ENCODE measurements at places on chromosomes 16 and 17.

DNA sequence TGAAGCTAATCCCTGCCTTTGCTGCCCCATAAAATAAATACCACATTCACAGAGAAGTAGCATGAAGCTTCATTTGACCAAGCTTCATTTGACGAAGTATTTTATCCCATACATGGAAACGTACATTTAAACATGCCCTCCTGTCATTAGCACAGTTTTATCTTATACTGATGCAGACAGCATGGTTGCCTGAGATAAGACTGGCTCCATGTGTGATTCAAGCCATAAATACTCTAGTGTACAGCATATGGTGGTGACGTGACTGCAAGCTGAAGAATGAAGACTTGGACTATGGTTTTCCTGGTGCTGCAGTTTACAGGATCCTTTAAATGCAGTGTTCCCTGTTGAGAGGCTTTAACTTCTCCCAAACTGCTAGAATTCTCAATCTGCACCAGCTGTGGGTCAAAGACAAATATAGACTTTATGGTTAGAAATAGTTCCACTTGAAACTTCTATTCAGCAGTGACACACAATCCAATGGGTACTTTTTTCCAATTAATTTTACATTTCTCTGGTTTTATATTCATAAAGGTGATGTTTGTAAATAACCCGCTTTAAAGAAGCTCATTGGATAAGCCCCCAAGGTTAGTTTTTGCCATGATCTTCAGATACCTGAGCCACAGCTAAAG, 64.9 kb downstream of the CYB561 start:
- no peak for DNase-seq

GRCh38 chr16:11672206-11673090, 4.2 kb downstream of the SNN start:
- no peak for DNase-seq

DNA sequence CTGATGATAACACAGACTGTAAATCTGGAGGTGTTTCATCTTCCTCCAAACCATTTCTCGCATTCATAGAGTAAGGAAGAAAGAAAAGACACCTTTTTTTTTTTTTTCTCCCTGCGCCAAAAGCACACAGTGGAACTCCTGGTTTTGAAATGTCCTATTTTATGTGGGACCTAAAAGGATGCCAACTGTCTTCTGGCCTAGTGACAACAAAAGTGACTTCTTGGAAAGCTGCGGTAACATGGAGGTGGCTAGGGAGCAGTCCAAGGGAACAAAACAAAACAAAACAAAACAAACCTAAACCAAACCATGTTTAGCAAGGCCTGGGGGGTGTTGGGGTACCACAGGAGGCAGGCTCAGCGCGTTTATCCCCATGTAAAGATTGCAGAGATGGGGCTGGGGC, 174.8 kb downstream of the XYLT1 start:
- no peak for DNase-seq

DNA sequence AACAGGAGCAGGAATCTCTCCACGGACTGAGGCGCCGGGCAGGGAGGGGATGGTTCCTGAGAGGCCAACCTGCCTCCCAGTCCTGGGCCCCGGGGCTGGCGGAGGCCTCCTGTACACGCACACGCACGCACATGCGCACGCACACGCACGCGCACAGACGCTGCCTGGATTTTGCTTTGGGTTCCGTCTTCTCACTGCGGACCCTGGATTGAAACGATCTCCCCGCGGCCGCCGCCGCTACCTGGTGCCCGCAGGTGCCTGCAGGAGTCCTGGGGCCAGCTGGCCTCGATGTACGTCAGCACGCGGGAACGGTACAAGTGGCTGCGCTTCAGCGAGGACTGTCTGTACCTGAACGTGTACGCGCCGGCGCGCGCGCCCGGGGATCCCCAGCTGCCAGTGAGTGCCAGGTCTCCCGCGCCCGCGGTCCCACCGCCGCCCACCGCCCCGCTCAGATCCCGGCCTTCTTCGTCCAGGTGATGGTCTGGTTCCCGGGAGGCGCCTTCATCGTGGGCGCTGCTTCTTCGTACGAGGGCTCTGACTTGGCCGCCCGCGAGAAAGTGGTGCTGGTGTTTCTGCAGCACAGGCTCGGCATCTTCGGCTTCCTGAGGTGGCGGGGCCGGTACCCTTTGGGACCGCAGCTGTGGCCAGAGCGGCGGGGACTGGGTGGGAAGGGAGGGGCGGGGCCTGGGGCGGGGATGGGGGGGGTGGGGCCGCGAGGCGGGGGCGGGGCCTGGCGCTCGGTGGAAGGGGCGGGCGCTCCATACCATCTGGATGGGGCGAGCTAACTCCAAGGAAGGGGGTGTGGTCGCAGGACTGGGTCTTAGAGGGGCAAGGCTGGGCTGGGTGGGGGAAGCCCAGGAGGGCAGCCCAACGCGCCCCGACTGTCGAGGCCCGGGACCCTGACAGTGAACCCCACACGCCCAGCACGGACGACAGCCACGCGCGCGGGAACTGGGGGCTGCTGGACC, 12.3 kb downstream of the CES4A start:
- peak; percentile 52 for DNase-seq

- DNase-seq, result no peak
Observed at GRCh38 chr17:58536542-58536941, 22.1 kb upstream of the MTMR4 start.

GRCh38 chr16:31427441-31428278, 500 bp downstream of the COX6A2 start:
- DNase-seq, result peak; percentile 69

GRCh38 chr17:8283356-8283755, 5.1 kb upstream of the RANGRF start:
- DNase-seq, result no peak

DNA sequence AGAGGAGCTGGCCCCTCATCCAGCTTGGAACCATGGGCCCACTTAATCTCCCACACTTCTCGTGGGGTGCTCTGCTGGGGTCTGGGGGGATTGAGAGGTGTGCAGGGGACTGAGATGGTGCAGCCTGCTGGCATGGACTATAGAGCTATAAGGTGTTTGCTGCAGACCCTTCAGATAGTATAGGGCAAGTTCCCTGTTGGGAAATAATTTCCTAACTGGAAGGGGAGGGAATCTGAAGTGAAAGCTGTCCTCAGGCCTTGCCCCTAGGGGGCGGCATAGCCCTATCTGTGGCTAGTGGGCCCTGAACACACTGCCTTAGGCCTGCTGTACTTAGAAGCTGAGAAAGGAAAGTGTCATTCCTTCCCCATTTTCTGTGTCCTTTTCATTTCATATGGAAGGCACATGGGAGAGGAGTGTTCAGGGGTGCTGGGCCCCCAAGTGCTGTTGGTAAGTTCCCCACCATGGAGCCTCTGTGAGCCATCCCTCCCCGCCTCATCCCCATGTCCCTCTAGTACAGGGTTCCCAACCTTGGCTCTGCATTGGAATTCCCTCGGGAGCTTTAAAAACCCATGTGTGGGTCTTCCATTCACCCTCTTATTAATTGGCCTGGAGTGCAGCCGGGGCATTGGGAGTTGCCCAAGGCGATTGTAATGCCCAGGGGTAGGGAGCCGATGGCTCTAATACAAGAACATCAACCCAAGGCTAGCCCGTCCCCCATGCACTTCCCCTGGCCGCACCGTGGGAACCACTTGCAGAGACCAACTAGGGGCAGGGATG, 19.7 kb downstream of the GOSR2 start:
- DNase-seq, result peak; percentile 51

DNA sequence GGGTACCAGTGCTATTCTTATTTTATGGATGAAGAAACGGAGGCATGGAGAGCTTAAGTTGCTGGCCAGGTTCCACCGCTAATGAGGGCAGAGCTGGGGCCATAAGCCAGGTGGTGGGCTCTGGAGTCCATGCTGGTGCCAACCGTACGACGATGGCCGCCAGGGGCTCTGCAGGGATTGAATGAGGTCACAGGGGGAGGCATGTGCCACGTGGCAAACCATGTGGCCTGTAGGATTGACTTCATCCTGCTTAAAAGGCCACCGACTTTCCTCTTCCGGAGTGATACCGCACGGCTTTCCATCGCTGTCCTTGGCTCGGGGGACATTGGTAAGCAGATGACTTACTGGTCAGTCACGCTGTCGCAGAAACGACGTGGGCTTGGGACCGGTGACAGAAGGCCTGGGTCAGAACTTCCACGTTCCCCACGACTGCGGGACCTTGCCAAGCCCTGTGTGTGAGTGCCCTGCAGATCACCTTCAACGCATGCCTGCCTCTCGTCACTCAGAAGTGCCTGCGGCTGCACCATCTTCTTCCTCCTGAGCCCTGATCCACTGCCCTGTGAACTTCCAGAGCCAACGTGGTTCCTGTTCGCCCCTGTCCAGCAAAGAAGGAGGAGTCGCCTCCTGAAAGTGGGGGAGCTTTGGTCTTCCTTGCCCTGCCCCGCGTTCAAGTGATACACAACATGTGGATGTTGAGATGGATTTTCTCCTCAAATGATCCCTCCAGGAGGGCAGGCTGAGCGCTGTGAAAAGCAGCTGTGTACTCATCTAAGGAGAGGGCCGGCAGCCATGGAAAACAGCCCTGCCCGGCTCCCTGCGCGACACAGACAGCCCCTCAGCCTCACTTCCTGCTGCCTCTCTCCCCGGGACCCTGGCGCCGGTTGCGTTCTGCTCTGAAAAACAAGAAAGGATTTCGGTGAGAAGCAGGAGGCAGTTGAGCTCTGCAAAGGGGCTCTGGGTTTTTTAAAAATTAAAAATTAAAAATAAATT, 176.7 kb downstream of the C16orf95 start:
- no peak for DNase-seq

GRCh38 chr17:68057531-68057952, 22.0 kb downstream of the KPNA2 start:
- peak; percentile 23 for DNase-seq

GRCh38 chr16:66774981-66775380, 23.6 kb upstream of the DYNC1LI2 start:
- DNase-seq, result no peak

- DNase-seq, result no peak
Observed at GRCh38 chr16:17327664-17328335, 143.0 kb downstream of the XYLT1 start.

DNA sequence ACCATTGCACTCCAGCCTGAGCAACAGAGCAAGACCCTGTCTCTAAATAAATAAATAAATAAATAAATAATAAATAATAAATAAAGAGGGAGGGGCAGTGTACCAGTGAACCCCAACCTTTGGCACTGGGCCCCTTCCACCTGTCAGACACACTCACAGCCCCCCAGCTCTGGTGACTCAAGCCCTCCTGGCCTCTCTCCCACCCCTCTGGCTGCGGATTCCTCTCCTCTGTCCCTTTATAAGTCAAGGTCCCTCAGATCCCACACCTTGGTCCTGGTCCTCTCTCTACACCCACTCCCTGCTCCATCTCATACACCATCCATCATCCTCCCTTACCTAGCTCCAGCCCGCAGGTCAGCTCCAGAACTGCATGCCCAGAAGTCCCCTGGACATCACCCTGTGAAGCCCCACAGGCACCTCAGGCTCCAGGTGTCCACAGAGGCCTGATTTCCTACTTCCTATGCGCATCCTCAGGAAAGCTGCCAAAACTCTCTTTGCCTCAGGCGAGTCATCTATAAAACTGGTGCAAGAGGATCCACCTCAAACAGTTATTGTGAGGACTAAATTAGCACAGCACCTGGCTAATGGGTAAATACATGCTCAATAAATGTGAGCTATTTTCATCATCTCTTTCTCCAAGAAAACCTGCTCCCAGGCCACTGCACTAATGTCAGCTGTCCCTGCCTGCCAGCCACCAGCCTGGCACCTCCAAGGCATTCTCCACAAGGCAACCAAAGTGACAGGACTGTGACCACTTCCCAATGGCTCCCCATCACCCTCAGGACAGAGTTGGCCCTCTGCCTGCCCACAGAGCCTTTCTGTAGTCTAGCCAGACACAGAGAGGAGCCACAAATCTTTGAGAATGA, 46.8 kb downstream of the BEAN1 start:
- no peak for DNase-seq

DNA sequence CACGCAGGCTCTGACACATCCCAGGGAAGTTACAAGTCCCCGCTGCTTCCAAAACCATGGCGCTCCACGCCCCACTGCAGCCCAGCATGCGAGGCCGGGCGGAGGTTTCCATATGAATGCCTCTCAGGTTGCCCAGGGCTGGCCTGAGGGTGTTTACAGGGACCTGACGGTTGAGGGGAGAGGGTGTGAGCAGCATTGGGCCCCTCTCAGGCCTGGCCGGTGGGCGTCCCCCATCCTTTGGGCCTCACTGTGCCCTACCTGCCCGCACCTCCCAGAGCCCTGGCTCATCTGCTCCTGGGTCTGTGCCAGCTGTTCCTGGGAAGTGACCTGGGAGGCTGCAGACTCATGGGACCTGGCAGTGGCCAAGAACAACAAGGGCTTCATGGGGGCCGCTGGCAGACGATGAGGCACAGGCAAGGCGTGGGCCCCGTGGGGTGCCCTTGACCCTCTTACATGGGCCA, 173.5 kb downstream of the C16orf95 start:
- no peak for DNase-seq

DNA sequence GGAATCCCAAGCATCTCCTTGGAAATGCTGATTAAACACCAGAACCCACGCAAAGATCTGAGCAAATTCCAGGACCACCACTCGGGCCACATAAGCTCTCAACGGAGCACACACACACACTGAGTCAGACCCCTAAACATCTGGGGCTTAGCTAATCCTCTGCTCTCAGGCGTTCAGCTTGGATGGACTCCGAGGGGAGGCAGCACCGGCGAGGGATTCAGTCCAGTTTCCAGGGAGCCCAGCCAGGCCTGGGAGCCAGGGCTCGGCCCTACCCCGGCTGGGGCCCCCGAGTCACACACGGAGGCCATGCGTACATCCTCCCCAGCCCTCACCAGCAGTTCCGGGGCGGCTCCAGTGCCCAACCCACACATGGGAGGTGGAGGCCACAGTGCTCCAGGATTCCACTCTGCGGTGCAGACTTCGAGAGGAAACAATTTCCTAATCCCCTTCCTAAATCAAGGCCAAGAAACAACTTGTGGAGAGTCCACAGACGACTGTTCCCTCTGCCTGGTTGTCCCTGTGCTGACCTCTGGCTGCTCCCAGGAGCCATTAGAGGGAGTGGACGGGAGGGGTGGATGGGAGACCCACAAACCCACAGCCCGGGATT, 70.5 kb downstream of the GAS7 start:
- DNase-seq, result no peak

DNA sequence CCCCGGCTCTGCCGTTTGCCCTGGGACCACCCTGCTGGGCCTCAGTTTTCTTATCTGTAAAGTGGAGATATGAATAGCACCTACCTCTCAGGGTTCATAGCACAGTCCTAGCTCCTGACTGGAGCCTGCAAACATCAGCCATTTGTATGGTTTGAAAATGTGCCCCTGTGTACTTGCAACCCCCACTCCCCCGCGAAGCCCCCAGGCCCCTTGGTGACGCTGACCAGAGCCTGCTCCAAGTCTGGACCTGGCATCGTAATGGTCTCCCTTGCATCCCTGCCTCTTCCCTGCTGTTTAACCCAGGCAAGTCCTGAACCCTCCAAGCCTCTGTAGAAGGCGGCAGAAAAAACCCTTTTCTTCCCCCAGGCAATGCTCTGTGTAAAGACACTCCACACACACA, 128.0 kb downstream of the IRF8 start:
- DNase-seq, result no peak

- DNase-seq, result no peak
Observed at GRCh38 chr16:76503091-76503490, 225.9 kb downstream of the CNTNAP4 start.

DNA sequence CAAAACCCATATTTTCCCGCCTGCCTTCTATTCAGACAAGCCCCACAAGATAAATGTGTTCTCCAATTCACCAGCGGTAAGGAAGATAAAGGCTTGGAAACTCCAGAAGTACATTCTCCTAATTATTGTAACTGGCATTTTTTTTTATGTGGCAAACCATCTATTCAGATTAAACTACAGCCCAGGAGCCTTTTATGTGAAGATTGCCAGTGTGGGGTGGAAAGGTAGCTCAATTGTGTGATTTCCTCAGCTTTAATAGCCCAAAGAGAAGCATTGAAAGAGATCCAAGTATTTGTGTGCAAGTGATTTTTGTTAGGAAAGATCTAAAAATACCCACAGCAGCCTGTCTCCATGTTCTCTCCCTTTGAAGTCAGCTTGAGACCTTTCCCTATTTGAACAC, 451.4 kb upstream of the CCL2 start:
- DNase-seq, result no peak
